NCI-H2029 treated with DMSO at 0.1 percent for 48 hours (cell line): ENCODE measurements at places on chromosomes 16 and 17.

DNA sequence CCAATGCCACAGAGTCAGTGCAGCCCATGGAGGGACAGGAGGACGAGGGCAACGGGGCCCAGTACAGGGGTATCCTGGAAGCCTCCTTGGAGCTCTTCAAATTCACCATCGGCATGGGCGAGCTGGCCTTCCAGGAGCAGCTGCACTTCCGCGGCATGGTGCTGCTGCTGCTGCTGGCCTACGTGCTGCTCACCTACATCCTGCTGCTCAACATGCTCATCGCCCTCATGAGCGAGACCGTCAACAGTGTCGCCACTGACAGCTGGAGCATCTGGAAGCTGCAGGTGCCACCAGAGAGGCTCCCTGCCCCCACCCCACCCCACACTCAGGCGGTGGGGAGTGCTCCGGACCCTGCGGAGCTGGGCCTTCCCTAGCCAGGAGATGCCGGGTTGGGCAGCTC is 16.6 kb downstream of the TRPV2 start:
- no peak for DNase-seq

DNA sequence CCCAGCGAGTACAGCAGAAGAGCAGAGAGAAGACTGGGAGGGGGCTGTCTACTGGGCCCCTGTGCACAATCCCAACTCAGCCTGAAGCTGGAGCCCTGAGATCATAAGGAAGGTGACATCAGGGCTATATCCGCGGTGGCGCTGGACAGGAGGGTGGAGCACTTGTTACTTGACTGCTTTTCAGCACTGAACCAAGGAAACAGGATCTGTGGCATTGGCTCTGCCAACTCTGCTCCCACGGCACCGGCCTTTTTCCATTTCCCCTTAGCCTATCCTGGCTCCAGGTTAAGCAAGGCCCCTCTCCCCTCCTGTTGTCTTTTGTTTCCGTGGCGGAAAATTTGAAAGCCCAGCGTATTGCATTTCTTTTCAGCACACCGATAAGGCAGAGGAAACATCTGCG is 125.0 kb upstream of the IRX3 start:
- DNase-seq = no peak

- no peak for DNase-seq
These were observed 184.6 kb upstream of the C17orf78 start for GRCh38 chr17:37191219-37191618.

GRCh38 chr16:50526249-50526648 is 21.9 kb upstream of the NKD1 start:
- DNase-seq = no peak

- no peak for DNase-seq
These were observed 78.5 kb downstream of the XYLT1 start for GRCh38 chr16:17392127-17392856.

GRCh38 chr16:11630046-11630767 is 38.0 kb upstream of the SNN start:
- DNase-seq = no peak

- DNase-seq = peak; percentile 43
These were observed 2.5 kb upstream of the HS3ST6 start for GRCh38 chr16:1920727-1921171.

DNA sequence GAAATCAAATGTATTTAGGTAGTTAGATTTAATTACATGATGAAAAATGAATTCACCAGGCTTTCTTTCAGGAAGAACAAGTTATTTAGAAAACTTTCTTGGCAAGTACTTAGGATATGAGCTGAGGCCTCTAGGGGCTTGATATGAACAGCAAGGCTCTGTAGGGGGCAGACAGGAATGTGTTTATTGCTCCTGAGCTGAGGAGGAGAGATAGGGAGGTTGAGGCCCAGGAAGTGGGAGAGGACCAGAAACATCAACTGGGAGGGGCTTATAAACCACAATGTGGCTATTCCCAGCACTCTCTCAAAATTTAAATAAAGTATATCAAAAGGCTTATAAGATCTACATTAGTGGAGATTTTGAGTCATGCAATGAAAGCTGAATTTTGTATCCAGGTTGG is 154.0 kb upstream of the MAF start:
- DNase-seq = no peak

- no peak for DNase-seq
These were observed 5.1 kb downstream of the ADGRG1 start for GRCh38 chr16:57633383-57634064.

- DNase-seq = no peak
These were observed 7.9 kb downstream of the TIMM22 start for GRCh38 chr17:1004769-1005295.

DNA sequence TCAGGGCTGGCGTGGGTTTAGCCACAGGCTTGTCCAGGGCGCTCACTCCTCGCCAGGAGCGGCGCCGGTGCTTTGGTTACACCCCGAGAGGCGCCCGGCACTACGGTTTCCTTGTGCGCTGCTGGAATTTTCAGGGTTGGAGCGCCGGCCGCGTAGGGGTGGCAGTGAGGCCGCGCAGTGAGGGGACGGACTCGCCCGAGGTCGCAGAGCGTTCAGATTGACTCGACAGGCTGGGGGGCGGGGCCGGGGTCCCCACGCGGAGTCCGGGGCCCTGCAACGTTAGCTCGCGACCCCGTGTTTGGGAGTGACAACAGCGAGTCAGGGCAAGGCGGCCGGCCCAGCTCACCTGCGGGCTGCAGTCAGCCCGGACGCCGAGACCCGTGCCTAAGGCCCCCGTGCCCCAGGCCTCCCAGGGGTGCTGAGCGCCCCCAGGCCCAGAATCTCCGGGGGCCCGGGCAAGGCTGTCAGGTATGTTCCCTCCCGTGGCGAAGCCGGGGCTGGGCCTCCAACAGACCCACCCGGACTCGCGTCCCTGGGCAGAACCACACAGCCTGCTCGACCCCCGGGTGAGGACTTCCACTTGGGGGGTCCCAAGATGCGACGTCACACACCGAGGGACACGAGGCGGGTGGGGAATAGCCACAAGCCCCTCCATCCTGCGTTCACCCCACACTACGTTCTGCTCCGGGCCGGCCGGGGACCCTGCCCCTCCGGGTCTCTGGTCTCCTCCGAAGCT is 1.3 kb upstream of the ACTG1 start:
- no peak for DNase-seq

DNA sequence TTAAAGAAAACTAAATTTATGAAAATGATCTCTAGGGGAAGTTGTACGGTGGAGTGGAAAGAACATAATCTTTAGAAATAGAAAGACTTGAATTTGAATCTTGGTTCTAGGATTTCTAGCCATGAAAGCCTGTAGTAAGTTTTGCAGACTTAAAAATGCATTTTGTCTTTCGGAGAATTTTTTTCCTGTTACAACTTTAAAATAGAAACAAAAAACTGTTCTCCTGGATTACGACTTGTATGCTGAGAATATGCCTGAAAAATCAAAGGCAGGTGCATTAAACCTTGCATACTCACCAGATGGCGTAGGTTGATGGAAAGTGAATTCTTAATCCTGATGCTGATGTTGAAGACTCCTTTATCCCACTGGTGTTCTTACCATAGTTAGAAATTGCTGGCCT is 7.5 kb upstream of the MPHOSPH6 start:
- DNase-seq = no peak

GRCh38 chr17:13460261-13461000 is 141.3 kb downstream of the HS3ST3A1 start:
- no peak for DNase-seq

DNA sequence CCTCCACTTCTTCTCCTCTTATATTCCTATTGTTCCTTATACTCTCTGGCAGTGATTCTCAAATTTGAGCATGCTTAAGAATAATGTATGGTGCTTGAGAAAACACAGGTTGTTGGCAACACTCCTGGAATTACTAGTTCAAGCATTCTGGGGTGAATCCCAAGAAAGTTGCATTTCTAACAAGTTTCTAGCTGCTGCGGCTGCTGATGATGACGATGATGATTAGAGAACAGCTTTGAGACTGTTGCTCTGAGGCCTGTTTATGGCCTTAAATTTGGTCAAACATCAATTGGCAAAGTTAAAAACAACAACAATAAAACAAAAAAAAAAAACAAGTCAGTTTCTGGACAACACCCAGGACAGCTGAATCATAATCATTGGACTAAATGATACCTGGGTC is 961.9 kb downstream of the CDH11 start:
- DNase-seq = no peak
